Osteoblast (primary cell): ENCODE measurements at places on chromosomes 3 and 15. TPM values are rescaled to one million over a fixed set of nuclear protein-coding genes. Genes with fewer than 3 reads are reported as not detected.

GRCh38 chr15:34855893-34856292 is 60.5 kb upstream of the ACTC1 start:
- no peak for DNase-seq

DNA sequence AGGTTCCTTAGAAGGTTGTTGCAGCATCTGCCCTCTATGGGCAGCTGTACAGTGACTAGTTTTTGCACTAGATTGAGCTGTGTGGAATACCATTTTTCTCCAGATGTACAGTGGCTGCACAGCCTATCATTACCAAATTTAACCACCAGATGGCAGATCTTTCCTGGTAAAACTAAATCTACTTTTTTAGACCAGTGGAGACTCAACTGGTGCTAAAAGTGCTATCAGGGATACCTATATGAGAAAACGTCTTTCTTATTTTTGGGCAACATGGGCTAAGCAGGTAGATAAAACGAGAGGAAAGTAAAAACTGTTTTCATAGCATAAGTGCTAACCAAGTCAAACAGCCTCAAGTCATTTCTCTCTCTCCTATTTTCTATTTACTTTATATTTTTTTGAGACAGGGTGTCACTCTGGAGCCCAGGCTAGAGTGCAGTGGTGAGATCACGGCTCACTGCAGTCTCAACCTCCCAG is 21.2 kb downstream of the IGSF10 start:
- DNase-seq: peak; percentile 49

The CGNL1 gene
- total RNA-seq: 1.1 and 1.5 TPM in 2 replicates

DNA sequence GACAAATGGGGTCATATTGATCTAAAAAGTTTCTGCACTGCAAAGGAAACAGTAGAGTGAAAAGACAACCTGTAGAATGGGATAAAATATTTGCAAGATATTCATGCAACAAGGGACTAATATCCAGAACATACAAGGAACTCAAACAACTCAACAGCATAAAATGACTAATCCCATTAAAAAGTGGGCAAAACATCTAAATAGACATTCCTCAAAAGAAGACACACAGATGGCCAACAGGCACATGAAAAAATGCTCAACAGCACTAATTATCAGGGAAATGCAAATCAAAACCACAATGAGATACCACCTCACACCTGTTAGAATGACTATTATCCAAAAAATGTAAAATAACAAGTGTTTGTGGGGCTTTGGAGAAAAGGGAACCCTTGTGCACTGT is 8.8 kb downstream of the SLC12A8 start:
- DNase-seq: no peak

- DNase-seq: peak; percentile 72
Measured at GRCh38 chr3:113439606-113440005, 1.7 kb downstream of the CFAP44 start.

The SELENOT gene
- 87.9 and 94.3 TPM in 2 replicates for total RNA-seq

- DNase-seq: no peak
Measured at GRCh38 chr15:87938031-87938430, 318.5 kb downstream of the NTRK3 start.

DNA sequence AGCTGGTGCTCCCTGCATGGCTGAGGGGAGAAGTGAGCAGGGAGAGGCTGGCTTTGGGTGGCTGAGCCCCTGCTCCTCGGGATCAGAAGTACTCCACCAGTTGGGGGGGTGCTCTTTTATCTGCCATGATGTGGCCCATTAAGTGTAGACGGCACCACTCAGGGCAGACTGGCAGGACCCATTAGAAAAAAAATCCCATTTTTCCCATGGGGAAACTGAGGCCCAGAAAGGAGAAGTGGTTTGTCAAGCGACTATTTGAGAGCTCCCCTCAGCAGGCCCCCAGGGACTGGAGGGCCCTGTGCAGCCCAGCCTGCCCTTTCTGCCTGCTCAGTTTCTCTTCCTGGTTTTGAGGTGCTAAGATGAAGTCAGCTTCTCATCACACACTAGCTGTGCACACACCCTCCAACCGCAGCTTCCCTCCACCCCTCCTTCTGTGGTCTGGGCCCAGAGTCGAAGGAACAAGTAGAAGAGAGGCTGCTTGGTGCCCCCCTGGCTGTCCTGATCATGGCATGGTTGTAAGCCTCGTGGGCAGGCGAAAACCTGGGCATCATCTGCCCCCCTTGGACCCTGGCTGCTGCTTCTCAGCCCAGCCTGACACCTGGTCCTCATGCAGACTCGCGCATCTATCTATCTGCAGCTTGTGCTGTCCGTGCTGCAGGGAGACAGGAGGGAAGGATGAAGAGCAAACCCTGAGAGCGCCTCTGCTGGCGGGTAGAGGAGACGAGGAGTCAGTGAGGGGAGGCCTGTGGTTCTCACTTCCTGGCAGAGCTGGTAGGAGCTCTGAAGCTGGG is 5.6 kb downstream of the CSK start:
- peak; percentile 98 for DNase-seq

The WDR53 gene
- total RNA-seq: 6.8 and 7.2 TPM in 2 replicates

- no peak for DNase-seq
Measured at GRCh38 chr15:73732930-73733329, 20.2 kb downstream of the INSYN1 start.

DNA sequence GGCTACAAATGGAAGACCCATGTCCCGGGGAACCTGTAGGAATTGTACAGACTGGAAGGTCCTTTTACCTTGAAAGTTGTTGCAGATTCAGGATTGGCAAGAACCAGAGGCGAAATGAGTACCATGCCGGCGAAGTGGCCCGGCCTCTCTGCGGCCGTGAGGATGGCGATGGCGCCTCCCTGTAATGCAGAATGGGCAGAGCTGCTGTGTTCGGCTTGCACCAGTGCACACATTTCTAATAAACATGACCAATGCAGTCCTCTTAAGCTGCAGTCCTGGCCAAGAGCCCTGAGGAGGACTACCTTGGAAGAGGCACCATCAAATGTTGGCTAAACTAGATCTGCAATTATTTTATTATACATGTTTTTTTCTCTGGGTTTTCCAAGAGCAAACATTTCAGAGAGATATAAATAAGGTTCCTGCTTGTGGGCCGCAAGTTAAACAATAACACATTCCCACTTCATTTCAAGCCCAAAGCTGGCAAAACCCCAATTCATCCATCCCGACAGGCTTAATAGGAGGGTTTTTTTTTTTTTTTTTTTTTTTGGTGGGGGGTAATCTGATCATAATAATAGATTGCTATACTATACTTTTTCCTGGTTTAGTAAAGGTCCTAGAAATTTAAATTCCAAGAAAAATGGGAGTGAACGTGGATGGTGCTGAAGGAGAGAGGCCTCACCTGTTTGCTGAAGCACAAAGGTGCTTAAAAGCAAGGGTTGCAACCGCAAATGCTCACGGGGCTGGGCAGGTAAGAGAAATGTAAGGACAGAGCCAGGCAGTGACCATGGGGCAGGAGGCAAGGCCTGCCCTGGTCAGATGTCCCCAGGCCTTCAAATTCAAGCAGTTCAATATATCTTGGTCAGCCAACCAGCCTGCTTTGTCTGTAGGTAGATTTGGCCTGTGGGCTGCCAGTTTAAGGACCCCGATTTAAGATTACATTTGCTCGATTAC is 48.5 kb downstream of the ABTB1 start:
- no peak for DNase-seq

DNA sequence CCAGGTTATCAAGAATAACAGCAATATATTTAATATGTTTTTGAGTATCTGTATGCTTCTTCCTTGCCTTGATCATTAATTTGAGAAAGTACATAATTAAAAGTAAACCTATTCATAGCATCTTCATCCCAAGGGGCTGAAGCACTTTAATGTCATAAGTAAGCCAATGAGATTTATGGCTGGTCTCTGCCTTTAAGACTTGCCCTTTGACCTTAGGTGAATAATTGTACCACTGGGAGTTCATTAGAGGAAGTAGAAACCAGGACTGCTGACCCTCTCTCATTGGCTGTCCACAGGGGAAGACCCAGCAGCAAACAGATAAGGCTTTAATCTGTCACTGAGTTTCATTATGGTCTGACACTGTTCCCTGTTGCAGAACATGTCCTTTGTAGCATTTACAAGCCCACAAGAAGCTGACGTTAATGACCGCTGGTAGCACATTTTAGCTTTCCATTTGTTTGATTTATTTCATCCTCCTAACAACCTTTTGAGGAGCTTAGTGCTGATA is 16.3 kb upstream of the ERC2 start:
- no peak for DNase-seq

- DNase-seq: no peak
Measured at GRCh38 chr15:80861731-80862170, 82.6 kb downstream of the CEMIP start.

DNA sequence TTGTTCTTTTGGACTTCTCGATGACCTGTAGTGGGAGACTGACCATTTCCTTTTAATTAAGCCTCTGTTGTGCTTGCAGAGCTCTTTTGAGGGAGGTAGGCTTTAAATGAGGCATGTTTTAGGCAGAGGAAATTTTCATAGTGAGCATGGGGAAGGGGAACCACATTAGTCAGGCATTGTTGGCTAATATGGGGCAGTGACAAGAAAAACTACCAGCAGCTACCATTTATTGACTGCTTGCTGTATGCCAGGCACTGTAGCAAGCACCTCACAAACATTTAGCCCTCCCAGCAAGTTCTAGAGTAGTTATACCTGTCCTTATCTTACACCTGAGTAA is 10.9 kb downstream of the ATG7 start:
- no peak for DNase-seq
